ENCODE measurements at places on chromosomes 7 and 10.

- no peak for DNase-seq
Measured at GRCh38 chr10:96651998-96652431, 65.2 kb upstream of the TM9SF3 start.

DNA sequence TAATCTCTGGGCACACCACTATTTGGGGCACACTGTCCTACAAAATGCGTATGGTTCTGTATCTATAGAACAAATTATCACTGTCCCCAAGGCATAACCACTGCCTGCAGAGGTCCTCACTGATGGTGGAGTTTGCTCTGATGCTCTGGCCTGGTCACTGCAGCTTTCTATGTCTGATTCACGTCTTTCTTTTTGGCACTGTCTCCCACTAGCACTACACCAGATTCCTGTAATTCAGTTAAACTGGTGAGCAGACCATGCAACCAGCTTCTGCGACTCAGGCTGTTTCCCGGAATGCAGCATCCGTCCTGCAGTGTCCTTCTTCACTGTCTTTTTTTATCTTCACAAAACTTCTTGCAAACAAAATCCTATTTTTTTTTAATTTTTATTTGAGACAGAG is 112.8 kb downstream of the KLF6 start:
- no peak for DNase-seq

GRCh38 chr10:114682121-114682520 is 24.0 kb upstream of the ABLIM1 start:
- no peak for DNase-seq

GRCh38 chr7:110881721-110882120 is 209.2 kb upstream of the LRRN3 start:
- DNase-seq = no peak

GRCh38 chr7:15433151-15433550 is 128.7 kb downstream of the AGMO start:
- DNase-seq = no peak

- peak; percentile 18 for DNase-seq
Measured at GRCh38 chr10:35462491-35462934, 126.2 kb downstream of the CCNY start.

DNA sequence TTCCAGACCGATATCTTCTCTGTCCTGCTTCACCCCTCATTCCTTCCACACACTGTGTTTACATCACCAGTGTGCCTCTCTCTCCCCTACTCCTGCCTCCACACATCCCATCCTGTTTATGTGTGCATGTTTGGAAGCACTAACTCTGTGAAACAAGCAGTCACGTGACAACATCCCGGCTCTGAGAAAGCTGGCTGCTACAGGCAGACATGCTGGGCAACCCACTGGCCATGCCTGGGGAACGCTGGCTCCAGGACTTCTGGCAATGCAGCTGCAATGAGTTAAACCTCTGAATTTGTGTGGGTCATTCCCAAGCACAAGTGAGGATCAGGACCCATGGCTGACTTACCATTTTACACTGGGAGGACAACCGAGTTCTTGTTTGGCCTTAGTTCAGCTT is 74.0 kb downstream of the WNT2 start:
- DNase-seq = no peak

DNA sequence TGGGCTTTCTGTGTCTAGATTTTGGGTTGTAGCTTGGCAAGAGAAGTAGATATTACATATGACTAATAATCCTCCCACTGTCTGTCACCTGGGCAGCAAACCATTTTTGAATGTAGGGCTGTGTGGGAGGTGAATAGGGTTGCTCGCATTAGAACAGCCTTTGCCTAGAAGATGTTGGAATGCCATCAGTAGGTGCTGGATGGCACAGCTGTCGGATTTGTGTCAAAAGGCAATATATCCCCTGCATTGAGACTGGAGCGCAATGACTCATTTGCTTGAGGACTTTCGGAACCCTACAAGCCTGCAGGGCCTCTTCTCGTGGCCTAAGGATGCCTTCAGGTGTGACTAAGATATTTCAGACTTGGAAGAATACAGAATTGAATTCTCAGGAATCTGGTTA is 323.8 kb downstream of the GPR158 start:
- no peak for DNase-seq

DNA sequence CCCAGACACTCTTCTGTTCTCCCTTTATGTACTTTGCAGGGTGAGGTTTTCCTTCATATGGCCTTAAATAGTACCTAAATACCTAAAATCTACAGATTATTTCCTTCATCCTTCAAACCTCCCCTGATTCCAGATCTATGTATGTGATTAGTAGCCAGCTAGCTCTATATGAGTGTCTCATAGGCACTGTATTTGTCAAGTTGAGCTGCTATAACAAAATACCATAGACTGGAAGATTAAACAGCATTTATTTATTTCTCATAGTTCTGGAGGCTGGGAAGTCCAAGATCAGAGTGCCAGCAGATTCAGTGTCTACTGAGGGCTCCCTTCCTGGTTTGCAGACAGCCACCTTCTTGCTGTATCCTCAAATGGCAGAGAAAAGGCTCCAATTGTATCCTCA is 60.6 kb upstream of the MSRB2 start:
- DNase-seq = no peak

DNA sequence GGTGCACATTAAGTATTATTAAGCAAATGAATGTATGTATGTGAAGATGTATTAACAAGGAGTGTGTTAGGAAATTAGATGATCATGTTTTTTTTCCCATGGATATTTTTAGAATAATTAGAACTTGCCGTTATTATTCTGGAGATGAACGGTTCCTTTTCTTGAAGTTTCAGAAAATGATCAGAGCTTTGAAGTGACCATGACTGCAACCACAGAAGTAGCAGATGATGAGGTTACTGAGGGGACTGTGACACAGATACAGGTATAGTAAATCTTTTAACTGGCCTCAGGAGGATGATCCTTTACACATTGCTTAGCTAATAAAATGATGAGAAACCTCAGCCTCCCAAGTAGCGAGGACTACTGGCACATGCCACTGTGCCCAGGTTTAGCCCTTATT is 18.6 kb downstream of the DMTF1 start:
- DNase-seq = no peak

- DNase-seq = no peak
Measured at GRCh38 chr10:118256209-118256608, 85.9 kb downstream of the FAM204A start.

DNA sequence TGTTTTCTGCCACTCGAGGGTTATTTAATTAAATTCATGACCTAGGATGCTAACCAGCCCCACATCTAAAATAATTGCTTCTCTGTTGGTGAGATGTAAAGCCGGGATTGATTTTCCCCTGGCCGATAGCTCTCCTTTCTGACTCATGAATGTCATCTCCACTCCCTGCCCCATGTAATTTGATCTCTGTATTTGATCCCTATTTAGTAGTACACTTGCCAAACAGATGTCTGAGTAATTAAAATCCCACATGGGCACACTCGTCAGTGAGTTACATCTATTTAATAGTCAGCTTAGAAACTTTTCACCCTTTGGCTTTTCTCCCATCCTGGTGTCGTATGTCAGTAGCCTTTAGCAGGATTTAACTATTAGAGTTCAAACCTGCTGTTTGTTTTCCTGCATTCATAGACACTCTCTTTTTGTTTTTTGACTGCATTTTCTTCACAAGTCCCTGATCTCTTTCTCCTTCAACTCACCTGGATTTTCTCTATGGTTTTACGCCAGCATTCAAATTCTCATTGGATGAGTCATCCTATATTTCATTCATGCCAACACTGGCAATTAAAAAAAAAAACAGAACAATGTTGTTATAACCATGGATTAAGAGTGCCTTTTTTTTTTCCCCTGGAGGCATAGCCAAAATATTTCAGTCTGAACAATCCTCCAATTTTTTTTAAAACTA is 82.7 kb downstream of the SPAG6 start:
- no peak for DNase-seq

DNA sequence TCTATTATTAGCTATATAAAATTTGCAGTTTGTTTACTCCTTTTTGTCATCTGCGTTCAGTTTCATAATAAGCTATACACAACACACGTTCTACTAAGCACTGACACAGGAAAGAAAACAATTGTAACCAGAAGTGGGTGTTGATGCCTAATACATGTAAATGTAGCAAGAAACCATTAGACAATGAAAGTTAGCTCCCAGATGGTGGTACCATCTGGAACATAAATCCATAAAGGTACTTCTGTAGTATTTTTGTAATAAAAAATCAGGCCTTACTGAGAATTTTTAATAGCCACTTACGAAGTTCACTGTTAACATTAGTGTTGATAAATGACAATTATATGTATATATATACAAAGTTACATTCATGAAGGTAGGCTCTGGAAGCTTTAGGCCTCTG is 194.7 kb downstream of the KCND2 start:
- no peak for DNase-seq

DNA sequence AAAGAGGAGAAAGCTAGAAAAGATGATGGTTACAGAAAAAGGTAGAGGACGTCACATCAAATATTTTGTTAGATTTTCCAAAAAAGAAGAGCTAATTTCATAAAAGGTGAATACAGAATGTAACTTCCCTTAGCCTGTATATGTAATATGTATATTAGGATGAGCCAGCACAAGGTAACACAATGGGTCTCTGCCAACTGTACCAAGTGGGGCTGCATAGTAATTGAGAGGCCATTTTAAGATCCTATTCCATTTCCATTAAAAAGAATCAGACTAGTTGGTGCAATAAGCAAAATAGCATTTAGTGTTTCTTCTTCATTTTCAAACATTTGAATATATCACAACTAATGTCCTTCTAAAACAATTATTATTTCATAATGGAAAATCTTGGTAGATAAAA is 134.6 kb downstream of the SEMA3A start:
- DNase-seq = no peak

DNA sequence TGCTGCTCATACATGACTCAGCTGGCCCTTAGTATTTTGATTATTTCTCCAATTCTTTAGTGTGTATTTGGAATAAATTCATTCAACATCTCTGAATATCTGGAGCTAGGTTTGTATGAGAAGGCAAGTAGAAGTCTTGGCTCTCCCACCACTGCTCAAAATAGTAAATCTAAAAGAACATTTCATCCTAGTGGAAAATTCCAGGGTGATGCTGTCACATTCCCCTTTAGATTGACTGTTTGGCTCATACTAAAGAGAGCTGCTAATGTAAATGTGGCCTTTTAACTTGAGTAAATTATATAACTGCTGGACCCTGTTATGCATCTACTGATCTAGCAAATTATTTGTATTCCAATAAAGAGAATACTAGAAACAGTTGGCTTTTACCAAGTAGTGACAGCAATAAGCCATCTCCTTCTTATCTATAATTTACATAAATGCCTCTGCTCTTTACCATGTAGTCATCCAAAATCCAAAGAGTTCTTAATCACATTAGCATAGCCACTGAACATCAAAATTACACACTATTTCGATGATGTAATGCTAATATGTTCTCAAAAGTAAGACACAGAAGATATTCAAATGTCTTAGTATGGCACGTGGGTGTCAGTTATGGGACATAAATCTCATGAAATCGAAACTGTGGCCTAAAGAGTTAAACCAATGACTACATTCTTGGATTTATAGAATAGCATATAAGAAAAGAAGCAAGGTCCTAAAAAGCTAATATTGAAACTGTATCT is 86.9 kb upstream of the KCND2 start:
- DNase-seq = no peak

GRCh38 chr10:101758858-101759257 is 17.1 kb downstream of the FGF8 start:
- DNase-seq = no peak

GRCh38 chr7:116316838-116317628 is 106.7 kb downstream of the TES start:
- peak; percentile 7 for DNase-seq

GRCh38 chr7:101243646-101244374 is 1.1 kb downstream of the FIS1 start:
- no peak for DNase-seq

DNA sequence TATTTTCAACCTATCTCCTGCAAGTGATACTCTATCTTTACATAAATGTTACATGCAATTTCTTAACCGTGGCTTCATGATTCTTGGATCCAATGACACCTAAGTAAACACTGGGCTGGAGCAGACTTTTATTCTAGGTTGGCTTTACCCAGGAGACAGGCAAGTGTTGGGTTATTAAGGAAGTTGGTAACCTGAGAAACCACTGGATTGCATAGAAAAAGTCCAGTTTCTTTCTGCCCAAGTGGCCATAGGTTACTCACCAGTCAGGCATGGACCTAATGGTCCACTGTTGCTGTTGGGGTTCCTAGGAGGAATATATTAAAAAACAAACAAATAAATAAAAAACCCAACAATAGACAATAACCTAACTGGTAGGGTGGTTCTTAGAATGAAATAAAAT is 112.8 kb downstream of the SEMA3D start:
- DNase-seq = no peak

- no peak for DNase-seq
Measured at GRCh38 chr7:115013886-115014285, 92.0 kb downstream of the MDFIC start.

GRCh38 chr7:30175636-30176147 is 40.9 kb downstream of the MTURN start:
- no peak for DNase-seq

- no peak for DNase-seq
Measured at GRCh38 chr7:151427705-151428377, 12.1 kb downstream of the CRYGN start.

DNA sequence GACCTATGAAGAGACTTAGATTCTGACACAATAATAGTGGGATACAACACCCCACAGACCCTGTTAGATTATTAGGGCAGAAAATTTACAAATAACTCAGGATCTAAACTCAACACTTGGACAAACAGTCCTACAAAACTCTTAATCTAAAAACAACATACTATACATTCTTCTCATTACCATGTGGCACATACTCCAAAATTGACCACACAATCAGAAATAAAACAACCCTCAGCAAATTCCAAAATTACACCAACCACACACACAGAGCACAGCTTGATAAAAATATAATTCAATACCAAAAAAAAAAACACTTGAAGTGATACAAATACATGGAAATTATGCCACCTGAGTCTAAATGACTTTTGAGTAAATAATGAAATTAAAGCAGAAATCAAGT is 7.8 kb downstream of the ZNF680 start:
- DNase-seq = no peak

- DNase-seq = no peak
Measured at GRCh38 chr10:110373059-110373458, 68.3 kb upstream of the SMNDC1 start.

GRCh38 chr10:69474742-69475432 is 23.6 kb downstream of the TSPAN15 start:
- no peak for DNase-seq

- no peak for DNase-seq
Measured at GRCh38 chr10:52517012-52517411, 202.9 kb downstream of the DKK1 start.

DNA sequence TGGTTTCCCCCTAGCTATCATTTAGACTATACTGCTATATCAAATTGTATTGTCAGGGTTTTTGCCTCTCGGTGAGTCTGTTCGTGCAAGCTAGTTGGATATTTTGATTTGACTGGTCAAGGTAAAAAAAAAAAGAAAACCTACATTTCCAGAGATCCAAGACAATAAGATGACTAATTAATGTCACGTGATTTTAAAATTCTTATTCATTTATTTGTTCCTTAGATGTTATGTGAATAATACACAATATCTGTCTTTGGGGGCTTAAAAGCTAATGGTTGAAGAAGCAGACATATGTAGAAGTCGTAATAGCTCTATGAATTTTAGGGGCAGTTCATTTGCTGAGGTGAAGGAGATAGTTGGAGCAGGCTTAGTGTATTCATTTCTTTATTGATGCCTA is 191.1 kb downstream of the KCND2 start:
- DNase-seq = no peak

GRCh38 chr7:31202801-31203200 is 137.7 kb downstream of the NEUROD6 start:
- no peak for DNase-seq

- no peak for DNase-seq
Measured at GRCh38 chr7:42214060-42214679, 22.8 kb downstream of the GLI3 start.

GRCh38 chr7:149469806-149470205 is 8.9 kb upstream of the ZNF777 start:
- DNase-seq = no peak

All from GM19239 (cell line).